ENCODE measurements at places on chromosomes 2 and 18.

DNA sequence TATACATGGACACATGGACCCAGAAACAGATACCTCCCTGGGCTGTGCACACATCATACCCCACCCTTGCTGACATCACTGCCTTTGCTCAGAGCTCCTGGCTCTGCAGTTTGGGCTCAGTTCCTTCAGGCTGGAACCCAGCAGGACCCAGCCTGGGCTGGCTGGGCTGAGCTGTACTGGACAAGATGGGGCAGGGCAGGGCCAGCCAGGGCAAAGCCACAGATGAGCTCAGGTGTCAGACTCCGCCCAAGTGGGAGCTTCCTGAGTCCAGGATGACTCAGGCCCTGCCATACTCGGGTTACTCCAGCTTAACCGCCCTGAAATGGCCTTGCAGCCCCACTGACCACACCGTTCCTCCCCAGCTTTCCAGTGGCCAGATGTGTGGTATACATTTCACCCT is 284.9 kb downstream of the OSR1 start:
- DNase-seq = no peak

DNA sequence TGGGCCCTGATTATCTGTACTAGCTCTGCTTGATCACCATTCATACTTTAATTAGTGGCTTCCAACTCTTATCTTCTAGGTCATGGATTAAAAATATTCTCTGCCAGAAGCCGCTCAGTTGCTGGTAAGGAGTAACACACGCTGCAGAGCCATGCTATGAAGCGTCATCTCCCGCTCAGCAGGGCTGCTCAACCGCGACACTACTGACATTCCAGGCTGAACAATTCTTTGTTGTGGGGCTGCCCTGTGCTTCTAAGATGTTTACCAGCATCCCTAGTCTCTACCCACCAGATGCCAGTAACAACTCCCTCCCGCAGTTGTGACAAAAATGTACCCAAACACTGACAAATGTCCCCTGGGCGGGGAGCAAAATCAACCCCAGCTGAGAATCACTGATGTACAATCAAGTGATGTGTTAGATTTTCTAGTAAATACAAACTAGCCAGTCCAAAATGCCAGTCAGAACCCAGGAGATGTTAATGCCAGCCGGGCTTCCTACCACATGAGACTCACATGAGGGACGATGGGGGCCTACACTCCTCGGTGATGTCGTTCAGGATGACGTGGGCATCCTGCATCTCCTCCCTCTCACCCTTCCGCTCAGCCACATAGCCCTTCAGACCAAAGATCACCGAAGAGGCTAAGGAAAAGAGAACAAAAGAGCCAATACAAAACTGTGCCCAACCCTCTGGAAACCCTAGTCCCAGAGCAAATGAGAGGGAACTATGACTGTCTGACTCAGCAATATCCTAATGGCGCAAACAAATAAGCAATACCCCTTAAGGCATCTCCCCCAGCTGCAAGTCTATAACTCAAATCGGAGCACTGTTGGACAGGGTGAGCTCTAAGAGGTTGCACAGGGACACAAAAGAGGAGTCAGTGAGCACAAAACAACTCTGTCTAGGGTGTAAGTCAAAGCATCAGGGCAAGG is 15.6 kb downstream of the ILKAP start:
- DNase-seq = no peak

- DNase-seq = no peak
Observed at GRCh38 chr2:173815772-173816171, 149.4 kb downstream of the SP3 start.

DNA sequence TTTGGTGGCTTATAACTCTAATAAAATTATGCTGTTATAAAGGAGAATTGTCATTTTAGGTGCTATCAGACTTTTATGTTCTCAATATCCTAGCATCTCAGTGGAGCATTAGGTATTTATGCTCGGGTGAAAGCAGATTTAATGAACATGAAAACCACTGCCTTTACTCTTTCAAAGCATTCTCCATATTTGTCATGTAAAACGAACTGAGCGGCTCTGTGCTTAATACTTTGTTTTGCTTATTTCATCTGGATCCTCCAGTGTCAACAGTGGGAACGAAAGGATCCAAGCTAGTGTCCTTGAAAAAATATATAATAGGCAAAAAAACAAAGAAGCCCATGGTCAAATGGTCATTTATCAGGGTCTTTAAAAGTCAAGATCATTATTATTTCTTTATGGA is 53.5 kb downstream of the THSD7B start:
- DNase-seq = no peak

- no peak for DNase-seq
Observed at GRCh38 chr2:171810422-171811244, 83.4 kb downstream of the SLC25A12 start.

- no peak for DNase-seq
Observed at GRCh38 chr18:76524900-76525698, 30.1 kb upstream of the ZNF516 start.

GRCh38 chr2:241901500-241902351 is 32.2 kb downstream of the RTP5 start:
- DNase-seq = no peak

GRCh38 chr2:161847910-161848309 is 223.7 kb downstream of the SLC4A10 start:
- no peak for DNase-seq

Measured in activated T-cell treated with anti-CD3 and anti-CD28 coated beads, Interleukin-2, amount 50 U/mL, for 24 hours (primary cell).